ENCODE measurements at places on chromosomes 5 and 9. TPM values are rescaled to one million over a fixed set of nuclear protein-coding genes. Genes with fewer than 3 reads are reported as not detected.
A peak's percentile ranks its signal among the peaks of the same experiment; 100 is the strongest.

DNA sequence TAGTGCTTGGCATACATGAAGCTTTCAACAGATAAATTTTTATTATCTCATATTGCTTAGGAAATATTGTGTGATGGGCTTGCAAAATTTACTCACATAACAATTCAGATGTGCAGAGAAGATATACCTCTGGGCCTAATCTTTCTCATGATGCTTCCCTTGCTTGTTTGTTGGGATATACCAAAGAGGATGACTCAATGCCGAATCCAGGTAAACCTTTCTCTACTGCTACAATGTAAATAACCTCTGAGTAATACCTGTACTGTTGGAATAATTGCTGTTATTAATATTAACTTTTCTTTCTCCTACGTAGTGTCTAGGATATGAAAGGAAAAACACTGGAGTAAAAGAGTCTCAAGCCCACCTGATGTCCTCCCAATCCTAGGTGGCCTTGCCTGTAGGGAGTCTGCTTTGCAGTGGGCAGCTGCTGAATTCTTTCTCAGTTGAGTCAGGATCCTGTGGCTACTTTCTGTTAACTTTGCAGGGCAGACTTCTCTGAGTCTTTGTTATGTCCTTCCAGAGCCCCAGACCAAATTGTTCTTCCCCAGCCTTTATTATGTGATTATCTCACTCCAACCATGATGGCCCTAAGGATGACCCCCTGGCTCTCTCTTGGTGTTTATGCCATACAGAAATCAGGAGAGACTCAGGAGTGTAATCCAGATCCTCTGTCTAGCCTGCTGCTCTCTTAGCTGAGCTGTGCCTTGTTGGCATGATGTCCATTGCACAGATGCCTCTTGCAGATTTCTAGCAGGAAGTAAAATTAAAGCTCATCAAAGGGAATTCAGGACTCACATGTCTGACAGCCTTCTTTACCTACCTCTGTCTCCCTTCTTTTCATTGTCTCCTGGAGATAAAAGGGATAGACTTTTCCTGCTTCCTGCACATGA, 208.1 kb downstream of the SNX18 start:
- H3K27ac ChIP-seq: no peak overlapping the region
- no peak overlapping the region for H3K4me3 ChIP-seq
- peak; percentile 49 for DNase-seq
- H3K4me1 ChIP-seq: peaks cover 7% of the 10 kb centered on the region
- H3K36me3 ChIP-seq: no peaks in the 10 kb centered on the region
- no peaks in the 10 kb centered on the region for H3K27me3 ChIP-seq

OR2V1 gene
- total RNA-seq: not detected

GRCh38 chr9:18459962-18460584, 13.9 kb upstream of the ADAMTSL1 start:
- H3K4me3 ChIP-seq: peak overlapping the region; percentile 51
- peak overlapping the region; percentile 89 for H3K27ac ChIP-seq
- no peaks in the 10 kb centered on the region for H3K27me3 ChIP-seq
- H3K36me3 ChIP-seq: no peaks in the 10 kb centered on the region
- peak; percentile 94 for DNase-seq
- H3K4me1 ChIP-seq: peaks cover 60% of the 10 kb centered on the region

DNA sequence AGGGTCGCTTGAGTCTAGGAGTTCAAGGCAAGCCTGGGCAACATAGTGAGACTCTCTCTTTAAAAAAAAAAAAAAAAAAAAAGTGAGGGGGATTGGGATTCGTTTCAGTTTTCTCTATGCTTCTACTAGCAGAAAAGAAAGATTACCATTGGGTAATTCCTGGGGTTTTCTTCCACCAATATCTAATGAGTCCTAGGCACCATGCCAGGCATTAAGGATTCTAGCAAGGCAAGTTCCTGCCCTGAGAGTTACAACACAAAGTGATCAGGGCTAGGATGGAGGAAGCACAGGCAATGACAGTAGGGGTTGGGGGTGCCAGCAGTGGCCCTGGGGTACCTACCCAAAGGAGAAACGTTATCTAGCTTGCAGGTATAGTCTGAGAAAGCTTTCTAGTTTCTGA, 90.8 kb downstream of the PCDH1 start:
- H3K4me3 ChIP-seq: no peak overlapping the region
- H3K4me1 ChIP-seq: no peaks in the 10 kb centered on the region
- no peak for DNase-seq
- no peak overlapping the region for H3K27ac ChIP-seq

- H3K4me1 ChIP-seq: peaks cover 9% of the 10 kb centered on the region
- H3K36me3 ChIP-seq: no peaks in the 10 kb centered on the region
- no peaks in the 10 kb centered on the region for H3K27me3 ChIP-seq
- no peak overlapping the region for H3K27ac ChIP-seq
- DNase-seq: no peak
These were observed 11.3 kb downstream of the PDGFRB start for GRCh38 chr5:150144246-150144801.

DNA sequence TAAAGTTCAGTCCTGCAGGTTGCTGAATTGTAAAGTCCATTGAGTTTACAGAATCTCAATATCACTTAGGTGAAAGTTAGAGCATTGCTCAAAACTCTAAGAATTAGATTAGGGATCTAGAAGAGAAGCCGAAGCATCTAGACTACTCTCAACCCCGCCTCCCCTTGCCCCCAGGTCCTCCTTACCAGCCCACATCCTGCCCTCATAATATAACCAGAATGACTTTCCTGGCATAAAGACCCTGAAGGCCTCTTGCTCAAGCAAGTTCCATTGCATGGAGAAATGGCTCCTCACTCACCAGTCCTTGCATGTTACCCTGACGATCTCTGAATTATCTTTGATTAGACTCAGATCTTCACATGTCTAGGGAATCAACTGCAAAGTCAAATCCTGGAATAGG, 78.8 kb downstream of the SPATA31C2 start:
- H3K27ac ChIP-seq: no peak overlapping the region
- H3K27me3 ChIP-seq: no peaks in the 10 kb centered on the region
- H3K36me3 ChIP-seq: no peaks in the 10 kb centered on the region
- H3K4me1 ChIP-seq: no peaks in the 10 kb centered on the region
- H3K4me3 ChIP-seq: no peak overlapping the region

PCDHA3 gene
- not detected for total RNA-seq

DNA sequence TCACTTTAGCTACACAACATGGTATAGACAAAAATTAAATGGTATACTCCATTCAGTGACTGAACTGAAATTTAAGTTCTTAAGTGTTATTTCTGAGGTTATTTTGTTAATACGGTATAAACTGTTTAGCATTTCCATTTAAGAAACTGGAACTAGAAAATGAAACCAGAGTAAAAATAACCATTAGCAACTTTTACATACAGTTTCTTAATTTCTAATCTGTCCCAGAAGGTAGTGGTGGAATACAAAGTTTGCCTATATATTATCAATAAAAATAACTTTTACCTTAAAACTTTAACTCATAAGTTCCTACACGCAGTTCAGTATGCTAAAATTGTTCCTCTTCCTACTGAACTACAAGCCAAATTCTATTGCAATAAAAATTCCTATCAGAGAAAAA, 10.3 kb downstream of the GOLPH3 start:
- no peak overlapping the region for H3K27ac ChIP-seq
- no peaks in the 10 kb centered on the region for H3K27me3 ChIP-seq
- H3K36me3 ChIP-seq: peaks cover 15% of the 10 kb centered on the region
- H3K4me3 ChIP-seq: no peak overlapping the region
- H3K4me1 ChIP-seq: no peaks in the 10 kb centered on the region
- no peak for DNase-seq

GRCh38 chr9:14883310-14883944, 26.8 kb downstream of the FREM1 start:
- no peaks in the 10 kb centered on the region for H3K27me3 ChIP-seq
- H3K36me3 ChIP-seq: no peaks in the 10 kb centered on the region
- no peak for DNase-seq
- no peaks in the 10 kb centered on the region for H3K4me1 ChIP-seq
- no peak overlapping the region for H3K27ac ChIP-seq
- no peak overlapping the region for H3K4me3 ChIP-seq

DNA sequence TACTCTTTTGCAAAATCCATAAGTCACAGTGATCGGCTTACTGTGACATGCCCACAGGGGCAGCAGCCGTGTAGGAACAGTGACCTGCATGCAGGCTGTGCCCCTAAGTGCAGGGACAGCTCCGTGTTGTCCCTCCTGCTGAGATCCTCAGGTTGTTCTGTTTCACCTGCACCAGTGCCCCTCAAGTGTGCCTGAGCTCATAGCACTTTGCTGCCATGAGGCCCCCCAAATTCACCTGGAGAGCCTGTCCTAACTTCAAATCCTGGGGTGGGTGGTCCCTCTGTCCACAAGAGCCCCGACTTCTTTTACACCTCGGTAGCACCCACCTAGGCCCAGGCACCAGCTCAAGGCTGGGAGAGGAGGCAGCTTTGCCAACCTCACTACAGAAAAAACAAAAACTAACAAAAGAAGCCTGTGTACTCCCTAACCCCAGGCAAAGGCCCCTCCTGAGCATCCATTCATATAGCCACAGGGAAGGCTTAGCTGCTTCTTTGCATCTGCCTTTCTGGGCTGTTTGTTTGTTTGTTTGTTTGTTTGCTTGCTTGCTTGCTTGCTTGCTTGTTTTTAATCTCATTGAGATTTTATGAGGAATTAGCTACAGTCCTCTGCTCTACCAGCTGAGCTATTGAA, 214.5 kb downstream of the AUH start:
- H3K27me3 ChIP-seq: no peaks in the 10 kb centered on the region
- H3K27ac ChIP-seq: no peak overlapping the region
- peaks cover 12% of the 10 kb centered on the region for H3K4me1 ChIP-seq
- H3K4me3 ChIP-seq: no peak overlapping the region

GRCh38 chr9:93130861-93131481, 3.1 kb downstream of the NINJ1 start:
- H3K4me3 ChIP-seq: no peak overlapping the region
- H3K4me1 ChIP-seq: peaks cover 19% of the 10 kb centered on the region
- H3K36me3 ChIP-seq: no peaks in the 10 kb centered on the region
- DNase-seq: no peak
- no peaks in the 10 kb centered on the region for H3K27me3 ChIP-seq

DNA sequence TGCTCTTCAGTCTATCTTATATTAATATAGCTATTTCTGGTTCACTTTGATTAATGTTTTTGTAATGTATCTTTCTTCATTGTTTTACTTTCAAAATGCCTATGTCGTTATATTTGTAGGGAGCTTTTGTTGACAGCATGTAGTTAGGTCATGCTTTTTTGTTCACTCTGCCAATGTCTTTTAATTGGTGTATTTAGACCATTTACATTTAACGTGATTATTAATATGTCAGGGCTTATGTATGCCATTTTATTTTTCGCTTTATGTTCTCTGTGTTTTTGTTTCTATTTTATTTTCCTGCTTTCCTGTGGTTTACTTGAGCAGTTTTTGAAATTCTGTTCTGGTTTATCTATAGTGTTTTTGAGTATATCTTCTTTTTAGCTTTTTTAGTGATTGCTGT, 10.8 kb downstream of the GARIN3 start:
- H3K4me3 ChIP-seq: no peak overlapping the region
- H3K4me1 ChIP-seq: no peaks in the 10 kb centered on the region
- H3K27ac ChIP-seq: no peak overlapping the region
- H3K27me3 ChIP-seq: peaks cover 66% of the 10 kb centered on the region
- no peaks in the 10 kb centered on the region for H3K36me3 ChIP-seq
- DNase-seq: no peak
